CD4-positive, alpha-beta T cell treated with Interleukin-12 subunit alpha and Interleukin-12 subunit beta, for 1 hour (primary cell): ENCODE measurements at places on chromosomes 2 and 18.

DNA sequence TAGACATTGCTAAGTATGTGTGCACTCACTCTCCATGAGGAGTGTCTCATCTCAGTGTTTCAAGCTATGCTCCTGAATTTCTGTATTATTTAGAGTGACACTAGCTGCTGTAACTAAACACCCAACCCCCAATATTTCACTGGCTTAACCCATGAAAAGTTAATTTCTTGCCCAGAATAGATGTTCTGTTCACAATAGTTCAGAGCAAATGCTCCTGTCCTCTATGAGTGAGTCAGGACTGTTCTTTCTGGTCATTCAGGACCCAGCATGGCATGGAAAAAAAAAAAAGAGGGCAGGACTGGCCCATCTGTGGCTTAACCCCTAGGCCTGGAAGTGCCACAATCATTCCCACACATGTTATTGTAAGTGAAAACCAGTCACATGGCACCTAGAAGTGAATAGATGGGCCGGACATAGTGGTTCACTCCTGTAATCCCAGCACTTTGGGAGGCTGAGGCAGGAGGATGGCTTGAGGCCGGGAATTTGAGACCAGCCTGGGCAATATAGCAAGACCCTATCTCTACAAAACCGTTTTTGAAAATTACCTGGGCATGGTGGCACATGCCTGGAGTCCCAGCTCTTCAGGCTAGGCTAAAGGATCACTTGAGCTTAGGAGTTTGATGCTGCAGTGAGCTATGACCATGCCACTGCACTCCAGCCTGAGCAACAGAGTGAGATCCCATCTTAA lies 663.6 kb downstream of the IRS1 start:
- DNase-seq: no peak

DNA sequence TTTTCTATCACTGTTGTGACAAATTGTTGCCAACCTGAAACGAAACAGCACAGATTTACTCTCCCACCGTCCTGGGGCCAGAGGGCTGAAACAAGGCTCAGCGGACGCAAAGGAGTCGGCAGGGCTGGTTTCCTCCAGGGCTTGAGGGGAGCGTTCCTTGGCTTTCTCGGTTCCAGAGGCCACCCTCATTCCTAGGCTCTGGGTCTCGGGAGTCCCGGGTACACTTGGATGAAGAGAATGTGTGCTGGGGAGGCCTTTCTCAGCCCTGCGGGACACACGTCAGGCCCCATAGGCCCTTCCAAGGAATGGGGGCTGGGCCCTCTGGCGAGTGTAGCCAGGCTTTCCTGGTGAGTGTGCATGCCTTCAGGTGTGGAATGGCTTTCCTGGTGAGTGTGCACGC lies 287.3 kb upstream of the HS6ST1 start:
- no peak for DNase-seq

- no peak for DNase-seq
Measured at GRCh38 chr2:36338124-36338826, 17.3 kb upstream of the CRIM1 start.

DNA sequence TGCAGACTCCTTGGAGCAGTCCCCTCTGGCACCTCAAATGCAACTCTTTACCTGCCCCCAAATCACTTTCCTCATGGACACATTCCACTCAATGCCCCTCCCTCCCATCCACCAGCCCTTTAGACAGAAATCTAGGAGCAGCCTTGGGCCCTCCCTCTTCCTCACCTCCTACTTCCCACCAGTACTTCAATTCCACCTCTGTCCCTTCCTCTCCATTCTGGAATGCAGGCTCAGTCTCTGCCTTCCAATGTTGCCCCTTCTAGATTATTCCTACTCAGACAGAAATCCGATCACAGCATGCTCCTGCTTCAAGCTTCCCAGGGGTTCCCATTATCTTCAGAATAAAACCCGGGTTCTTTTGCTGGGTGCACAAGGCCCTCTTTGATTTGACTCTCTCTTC lies 62.1 kb downstream of the MTHFD2 start:
- DNase-seq: no peak

DNA sequence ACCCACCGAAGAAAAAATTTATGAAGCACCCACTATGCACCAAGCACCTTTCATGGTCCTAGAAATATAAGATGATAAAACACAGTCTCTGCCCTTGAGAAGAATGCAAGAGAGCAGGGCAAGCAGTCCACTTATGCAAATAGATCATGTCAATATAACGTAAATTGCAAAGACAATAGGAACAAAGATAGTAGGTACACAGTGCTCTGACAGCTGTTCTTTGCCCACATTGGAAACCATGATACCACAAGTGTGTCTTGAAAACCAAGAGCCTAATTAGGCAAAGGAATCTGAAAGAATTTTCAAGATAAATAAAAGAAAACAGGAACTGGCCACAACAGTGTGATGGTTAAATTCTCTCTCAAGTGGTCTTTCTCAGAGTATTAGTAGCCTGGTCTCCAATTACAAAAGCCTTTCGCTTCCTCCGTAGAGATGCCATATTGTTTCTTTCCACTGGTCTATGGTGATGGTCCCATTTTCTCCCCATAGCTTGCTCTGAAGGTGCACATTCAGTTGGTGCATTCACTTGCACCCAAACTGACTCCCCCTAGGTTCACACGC lies 108.5 kb downstream of the VWC2L start:
- no peak for DNase-seq

DNA sequence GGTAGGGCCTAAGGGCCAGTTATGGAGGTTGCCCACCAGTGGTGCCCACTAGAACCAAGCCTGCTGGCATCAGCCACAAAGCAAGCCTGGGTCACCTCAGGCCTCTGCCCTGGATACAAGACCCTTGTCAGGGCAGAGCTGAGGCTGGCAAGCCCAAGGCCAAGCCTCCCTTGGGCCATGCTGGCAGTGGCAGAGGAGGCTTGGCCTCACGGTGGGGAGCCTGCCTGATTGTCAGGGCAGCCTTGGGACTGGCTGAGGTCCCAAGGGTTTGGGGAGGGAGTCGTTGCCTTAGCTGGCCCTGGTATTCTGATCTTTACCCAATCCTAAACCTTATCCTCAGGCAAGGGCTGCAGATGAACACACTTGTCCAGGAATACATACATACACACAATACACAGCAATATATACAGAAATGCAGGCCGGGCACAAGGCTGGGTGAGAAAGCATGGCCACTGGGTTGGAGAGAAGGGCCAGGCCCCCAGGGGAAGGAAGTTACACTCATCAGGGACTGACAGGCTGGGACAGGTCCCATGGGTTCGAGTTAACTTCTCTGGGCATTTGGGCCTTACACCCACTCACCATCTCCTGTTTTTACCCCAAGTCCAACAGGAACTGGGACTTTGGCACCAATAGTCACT lies 21.0 kb downstream of the CCT7 start:
- DNase-seq: no peak

DNA sequence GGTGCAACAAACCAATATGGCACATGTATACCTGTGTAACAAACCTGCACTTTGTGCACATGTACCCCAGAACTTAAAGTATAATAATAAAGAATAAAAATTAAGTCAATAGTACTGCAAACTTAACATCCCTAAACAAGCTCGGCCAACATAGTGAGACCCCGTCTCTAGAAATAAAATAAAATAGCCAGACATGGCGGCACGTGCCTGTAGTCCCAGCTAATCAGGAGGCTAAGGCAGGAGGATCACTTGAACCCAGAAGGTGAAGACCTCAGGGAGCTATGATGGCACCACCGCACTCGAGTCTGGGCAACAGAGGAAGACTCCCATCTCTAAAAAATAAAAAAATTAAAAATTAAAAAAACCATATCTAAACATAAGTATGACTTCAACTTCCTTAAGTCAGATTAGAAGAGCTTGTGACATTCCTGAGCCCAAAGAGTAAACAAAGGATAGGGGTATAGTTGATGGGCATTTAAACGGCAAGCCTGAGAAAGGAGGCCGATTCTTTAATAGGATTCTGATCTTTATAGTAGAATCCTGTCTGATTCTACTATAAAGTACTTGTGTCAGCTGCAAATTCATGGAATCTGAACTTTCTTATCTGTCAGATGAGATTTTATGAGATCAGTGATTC lies 1.6 kb downstream of the FAM124B start:
- no peak for DNase-seq

GRCh38 chr2:174673440-174673839 lies 75.8 kb upstream of the WIPF1 start:
- DNase-seq: no peak
